ENCODE measurements at places on chromosomes 1 and 21.

DNA sequence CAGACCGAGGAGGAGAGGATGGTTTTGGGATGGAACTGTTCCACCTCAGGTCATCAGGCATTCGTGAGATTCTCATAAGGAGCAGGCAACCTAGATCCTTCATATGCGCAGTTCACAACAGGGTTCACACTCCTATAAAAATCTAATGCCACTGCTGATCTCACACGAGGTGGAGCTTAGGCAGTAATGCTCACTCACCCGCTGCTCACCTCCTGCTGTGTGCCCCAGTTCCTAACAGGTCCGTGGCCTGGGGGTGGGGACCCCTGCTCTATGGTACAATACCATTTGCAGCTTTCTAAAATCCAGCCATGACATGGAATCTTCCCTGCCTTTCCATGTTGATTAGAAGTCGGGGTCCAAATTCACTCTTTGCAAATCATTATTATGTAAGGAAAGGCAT, 72.1 kb downstream of the TGFBR3 start:
- no peak for DNase-seq

DNA sequence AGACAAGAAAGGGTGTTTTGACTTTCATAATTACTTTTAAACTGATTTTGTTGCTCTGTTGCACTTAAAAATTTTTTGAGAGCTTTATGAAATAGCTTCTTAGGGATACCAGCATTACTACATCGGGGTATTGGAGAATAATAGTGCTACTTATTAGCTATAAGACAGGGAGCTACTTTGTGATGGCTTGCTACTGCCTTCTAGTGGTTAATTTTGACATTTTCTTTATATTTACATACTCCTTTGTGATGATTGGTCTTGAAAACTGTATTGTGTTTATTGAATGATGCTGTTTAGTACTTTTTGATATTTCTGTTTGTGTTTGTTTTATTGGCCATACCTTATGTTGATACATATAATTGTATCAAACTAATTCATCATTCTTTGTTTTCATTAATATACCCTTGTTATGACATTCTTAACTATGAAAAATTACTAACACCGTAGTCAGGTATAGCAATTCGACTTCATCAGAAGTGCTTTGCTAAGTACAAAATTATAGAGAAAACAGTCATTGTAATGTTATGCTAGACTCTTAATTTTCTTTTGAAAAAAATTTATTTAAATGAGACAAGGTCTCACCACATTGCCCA, 85.5 kb downstream of the CLIC4 start:
- DNase-seq = peak; percentile 17

DNA sequence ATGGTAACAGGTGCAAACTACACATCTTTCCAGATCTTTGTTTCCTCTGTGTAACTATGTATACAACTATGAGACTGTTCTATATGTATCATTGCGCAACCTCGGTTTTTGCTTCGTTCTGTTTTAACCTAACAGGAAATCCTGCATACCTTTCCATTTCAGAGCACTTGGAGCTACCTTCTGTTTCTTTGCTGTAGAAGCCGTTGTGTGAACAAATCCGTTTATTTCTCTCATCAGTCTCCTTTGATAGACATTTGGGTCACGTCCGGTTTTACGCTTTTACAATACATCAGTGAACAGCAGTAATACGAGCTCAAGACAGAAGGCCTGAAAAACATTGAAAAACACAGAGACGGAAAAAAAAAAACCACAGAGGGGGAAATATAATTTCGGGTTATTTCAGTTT, 10.5 kb downstream of the ATP5IF1 start:
- DNase-seq = no peak

- DNase-seq = no peak
Observed at GRCh38 chr1:45065083-45065482, 53.0 kb downstream of the UROD start.

DNA sequence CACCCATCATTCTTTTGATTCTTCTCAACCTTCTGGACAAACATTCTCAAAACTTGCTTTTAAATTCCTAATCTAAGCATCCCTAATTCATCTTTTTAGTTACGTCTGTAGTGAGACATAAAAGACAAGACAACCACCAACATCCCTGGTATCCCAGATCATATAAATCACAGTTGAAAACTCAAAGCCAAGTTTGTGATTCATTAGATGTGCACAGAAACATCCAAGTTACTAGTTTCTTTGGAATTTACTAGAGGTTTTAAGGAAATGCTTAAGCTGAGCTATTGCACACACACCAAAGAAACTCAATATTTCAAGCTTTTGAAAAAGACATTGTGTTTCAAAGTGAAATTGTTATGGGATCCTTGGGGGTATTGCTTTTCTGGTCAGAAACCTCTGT, 47.6 kb downstream of the ATP6V1G3 start:
- DNase-seq = peak; percentile 31

DNA sequence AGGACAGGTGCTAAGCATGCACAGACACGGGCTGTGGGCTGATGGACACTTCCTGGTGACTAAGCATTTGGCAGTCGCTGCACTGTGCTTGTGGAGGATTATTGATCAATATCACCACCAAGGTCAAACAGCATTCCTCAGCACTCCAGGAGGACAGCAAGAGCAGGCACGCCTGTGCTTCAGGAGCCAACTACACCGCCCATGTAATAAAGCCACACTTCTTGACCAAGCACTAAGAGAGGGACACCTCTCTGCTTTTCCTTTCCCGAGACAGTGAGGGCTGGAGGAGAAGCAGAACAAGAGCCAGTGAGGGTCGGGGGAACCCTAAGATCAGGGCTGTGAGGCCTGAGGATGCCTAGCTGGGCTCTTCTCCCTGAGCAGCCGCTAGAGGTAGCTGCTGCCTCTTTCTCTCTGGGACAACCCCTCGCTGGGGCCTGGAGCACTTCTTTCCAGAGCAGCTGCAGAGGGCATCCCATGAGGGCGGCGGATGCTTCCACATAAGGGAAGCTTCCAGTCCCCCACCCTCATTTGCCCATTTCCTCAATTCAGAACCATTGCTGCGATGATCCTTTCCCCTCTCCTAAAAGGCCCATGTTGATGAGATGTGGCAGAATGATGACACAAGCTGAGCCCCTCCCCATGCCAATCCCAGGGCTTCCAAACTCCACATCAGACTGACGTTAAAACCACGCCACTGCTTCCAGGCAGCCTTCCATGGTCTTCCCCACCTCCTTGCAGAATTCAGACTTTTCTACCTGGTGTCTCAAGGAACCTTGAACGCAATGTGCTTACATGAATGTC, 19.1 kb downstream of the RAB7B start:
- DNase-seq = peak; percentile 69

GRCh38 chr1:234658138-234658537, 48.2 kb upstream of the IRF2BP2 start:
- peak; percentile 14 for DNase-seq

DNA sequence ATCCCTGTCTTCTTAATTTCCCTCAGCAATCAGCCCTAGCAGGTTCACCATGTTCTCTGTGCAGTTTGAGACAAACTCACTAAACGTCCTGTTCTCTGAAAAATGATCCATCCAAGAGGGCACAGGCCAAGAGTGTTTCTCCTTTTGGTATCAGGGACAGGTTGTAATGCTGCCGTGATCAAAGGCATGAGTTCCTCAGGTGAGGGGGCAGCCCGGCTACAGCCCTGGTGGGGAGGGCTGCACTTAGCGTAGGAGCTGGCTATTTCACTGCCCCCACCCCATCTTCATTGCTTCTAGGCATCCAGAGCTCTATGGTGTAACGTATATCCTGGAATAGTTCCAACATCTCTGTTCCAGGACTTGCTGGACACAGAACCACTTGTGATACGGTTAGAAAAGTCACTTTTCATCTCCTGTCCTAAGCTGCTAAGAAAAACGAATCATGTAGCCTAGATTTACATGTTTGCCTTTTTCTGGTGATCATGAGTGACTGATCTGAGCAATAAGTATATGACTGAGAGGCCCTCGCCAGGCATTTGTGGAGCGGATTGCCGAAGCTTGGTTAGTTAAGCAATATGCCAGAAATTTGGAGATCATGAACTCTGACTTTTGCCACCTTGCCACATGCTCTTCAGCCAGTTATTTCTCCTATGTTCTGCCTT, 41.1 kb upstream of the SRP9 start:
- DNase-seq = no peak

DNA sequence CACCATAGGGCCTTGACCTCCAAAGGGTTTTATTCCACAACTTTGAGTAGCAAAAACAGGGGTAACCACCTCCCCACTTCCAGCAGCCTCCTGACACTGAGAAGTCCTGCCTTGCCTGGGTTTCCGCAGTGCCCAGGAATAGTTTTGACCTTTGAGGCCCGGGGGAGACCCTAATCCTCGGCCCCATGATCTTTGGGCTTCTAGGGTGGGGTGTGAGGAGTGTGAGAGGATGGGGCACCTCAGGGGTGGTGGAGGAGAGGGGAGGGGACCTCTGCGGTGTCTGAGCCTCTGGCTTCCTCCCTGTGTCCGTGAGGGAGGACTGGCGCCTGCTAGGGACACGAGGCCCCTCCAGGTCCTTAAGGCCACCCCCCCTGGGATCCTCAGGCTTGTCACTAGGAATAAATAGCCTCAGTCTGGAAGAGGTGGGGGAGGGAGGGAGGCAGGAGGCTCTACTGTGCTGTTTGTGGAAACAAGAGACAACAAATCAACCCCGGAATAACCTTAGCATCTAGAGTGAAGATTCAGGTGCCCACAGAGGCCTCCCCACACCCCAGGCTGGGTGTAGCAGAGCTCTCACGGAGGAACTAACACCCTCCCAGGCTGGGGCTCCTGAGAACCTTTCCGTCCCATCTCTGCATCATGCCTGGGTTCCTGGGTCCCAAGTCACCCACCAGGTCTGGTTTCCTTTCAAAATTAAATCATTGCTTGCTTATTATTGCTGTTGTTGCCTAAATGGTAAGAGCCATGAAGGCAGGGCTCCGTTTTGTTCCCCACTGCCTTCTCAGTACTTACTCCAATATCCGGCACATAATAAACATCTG, 904 bp upstream of the FHL3 start:
- DNase-seq = no peak

DNA sequence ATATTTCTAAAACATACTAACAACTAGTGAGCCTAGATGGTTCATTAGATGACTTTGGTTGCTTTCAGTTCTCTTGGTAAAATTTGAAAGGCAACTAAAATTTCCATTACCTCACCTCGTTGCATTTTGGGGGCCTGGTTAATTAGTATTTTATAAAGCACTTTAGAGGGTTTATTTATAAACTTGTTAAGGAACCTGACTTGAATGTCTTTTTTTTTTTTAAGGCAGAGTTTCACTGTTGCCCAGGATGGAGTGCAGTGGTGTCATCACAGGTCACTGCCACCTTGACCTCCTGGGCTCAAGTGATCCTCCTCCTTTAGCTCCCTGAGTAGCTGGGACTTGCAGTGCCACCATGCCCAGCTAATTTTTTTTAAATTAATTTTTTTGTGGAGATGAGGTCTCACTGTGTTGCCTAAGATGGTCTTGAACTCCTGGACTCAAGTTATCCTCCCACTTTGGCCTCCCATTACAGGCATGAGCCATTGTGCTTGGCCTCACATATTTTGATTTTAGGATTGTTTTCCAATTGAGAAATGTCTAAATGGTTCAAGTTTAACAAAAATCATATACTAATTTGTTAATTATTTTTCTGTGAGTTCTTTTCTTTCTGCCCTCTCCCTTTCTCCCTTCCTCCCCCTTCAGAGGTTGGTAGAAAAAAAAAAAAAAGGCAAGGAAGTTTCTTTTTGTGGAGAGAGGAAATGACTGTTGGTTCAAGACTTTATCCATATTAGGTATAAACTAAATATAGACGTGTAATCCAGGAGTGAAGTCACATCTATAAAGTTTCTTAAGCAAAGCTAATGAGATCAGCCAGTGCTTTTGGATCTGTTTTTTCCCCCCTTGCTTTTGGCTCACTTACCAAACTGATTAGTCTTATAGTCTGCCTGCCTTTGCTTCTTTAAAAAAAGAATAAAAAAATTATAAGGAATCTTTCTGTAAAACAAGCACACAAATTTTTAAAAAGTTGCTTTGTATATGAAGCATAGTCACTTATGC, 24.7 kb downstream of the CLIC4 start:
- peak; percentile 34 for DNase-seq

DNA sequence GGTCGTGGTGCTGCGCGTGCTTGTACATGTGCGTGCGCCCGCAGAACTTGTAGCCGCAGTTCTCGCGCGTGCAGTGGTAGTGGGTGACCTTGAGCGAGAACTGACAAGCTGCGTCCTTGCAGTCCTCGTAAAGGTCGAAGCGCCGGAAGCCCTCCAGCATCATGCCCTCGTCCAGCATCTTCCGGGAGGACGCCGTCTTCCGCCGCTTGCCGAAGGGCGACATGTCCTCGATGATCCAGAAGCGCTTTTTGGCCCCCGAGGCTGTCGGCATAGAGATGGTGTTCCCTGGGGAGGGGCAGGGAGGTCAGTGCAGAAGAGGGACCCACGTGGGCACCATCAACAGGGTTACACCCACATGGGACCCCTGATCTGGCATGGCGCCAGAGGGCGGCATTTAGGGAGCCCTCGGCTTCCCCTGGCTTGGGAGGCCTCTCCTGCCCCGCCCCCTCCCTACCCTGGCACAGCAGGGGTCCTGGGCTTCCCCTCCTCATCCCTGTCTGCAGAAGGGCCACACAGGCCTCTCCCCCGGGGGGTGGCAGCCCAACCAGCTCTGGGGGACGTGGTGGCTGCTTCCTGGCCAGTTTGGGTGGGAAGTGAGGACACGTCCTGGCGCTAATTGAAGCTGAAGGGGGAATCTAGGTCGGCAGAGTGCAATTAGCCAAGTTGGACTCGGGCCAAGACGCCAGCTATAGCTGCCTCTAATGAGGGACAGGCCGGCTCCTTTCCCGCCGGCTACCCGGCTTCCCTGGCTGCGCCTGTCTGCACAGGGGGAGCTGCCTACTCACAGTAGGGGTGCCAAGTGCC, 156.5 kb downstream of the CASZ1 start:
- no peak for DNase-seq

GRCh38 chr1:248045209-248045608, 1.4 kb upstream of the OR2L3 start:
- no peak for DNase-seq

DNA sequence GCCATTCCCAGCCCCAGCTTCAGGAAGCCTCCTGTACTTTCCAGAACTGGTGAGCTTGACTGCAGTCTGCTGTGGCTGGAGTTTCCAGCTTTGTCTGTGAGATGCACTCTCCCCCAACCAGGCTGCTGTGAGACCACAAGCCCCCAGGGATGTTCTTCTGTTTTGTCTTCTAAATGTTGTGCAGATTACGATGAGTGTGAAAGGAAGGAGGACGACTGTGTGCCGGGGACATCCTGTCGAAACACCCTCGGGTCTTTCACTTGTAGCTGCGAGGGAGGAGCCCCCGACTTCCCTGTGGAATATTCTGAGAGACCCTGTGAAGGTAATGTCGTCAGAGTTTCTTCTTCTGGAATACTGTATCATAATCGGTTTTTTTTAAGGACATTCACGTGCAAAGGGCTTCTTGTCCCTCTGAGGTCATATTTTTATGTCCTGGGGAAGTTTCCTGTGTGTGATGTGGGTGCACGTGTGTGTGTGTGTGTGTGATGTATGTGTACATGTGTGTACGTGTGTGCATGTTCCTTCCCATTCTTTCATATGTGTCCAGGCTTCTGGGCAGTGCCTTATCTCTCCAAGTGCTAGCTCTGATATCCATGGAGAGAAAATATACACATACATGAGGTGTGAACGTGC, 49.9 kb downstream of the UMODL1 start:
- DNase-seq = no peak

DNA sequence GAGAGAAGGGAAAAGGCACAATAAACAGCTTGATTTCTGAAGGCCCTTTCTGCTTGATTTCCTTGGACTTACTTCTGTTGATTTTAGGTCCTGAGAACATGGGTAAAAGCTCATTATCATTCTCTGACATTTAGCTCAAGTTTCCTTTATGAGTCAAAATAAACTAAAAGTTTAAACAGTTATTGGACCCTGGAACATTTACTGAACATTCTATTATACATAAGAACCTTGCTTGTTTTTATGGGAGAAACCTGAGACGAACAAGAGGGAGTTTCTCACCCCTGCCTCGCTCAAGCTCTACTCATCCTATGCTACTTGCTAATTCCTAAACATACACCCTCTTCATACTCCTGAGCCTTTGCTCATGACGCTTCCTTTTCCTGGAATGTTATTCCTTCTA, 538.3 kb upstream of the PKN2 start:
- no peak for DNase-seq

All from urothelium cell line (cell line).